ENCODE measurements at places on chromosomes 2 and 18.

DNA sequence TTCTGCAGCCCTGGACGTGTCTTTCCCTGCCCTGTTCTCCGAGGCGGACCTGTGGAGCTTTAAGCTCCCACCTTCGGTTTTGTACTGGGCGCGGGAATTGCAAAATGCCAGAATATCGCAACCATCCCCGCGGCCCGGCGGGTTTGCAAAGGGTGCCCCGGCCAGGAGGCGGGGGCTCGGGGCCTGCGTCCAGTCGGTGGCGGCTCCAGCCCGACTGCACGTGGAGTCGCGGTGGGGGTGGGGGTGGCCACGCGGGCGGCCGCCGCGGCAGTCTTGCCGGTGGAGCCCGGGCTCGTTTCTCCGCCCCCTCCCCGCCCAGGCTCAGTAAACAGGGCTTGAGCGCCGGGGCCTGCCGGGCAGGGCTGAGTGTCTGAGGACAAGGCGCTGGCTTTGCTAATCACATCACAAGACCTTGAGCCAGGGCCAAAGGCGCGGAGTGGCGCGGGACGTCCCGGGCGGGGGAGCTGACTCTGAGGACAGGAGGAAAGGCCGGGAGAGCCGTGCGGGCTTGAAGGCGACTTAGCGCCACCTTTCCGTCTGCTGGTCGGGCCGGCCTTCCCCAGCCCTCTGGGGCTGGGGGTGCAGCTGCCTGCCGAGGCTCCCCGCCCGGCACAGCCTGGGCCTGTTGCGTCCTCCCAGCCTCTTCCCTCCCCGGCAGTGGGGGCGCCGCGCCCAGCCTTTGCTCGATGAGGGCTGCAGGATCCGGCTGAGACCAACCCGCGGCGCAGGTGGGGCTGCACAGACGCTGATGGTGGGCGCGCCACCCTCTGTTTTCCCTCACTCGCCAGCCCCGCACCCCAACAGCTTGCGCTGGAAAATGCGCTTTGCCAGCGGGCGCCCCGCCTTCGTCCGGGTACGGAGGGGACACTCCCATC, 786 bp upstream of the ZFP36L2 start:
- peak; percentile 89 for DNase-seq

DNA sequence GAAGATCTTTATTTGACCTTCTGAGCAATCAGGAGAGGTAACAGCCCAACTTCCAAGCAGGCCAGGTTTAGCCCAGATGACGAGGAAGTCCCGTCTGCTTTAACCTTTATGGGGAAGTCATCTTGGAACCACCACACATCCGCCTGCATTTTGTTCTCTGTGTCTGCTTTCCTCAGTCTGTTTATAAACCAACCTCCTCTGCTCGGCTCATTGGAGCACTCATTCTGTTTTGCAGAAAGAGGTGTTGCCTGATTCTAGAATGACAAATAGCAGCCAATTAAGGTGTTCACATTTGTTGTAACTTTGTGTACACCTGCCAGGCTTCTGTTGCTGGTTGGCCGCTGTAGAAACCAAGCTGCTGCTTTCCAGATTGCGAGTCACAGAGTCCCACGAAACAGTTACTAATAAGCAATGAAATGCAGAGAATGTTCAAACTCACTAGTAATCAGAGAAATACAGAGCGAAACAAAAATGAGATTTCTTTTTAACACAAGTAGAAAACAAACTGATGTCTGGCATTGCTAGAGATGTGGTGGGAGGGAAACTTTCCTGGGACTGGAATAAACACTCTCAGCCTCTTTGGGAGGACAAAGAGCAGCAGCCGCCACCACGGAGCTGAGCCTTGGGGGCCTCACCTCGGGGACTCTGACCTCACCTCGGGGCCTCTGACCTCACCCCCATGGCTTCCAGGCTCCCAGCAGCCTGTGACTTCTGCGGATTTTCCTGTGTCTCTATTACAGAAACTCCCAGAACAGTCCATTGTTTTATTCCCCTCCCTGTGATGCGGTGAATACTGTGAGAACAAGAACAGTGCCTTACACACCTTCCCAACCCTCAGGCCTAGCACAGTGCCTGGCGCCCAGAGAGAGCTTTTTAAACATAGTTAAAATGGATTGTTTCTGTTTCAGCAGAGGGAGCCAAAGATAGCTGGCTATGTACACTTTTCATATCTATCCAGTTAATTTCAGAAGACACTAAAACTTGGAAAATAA, 64.0 kb downstream of the MBP start:
- peak; percentile 59 for DNase-seq

GRCh38 chr2:6392354-6392753, 473.4 kb downstream of the CMPK2 start:
- no peak for DNase-seq

DNA sequence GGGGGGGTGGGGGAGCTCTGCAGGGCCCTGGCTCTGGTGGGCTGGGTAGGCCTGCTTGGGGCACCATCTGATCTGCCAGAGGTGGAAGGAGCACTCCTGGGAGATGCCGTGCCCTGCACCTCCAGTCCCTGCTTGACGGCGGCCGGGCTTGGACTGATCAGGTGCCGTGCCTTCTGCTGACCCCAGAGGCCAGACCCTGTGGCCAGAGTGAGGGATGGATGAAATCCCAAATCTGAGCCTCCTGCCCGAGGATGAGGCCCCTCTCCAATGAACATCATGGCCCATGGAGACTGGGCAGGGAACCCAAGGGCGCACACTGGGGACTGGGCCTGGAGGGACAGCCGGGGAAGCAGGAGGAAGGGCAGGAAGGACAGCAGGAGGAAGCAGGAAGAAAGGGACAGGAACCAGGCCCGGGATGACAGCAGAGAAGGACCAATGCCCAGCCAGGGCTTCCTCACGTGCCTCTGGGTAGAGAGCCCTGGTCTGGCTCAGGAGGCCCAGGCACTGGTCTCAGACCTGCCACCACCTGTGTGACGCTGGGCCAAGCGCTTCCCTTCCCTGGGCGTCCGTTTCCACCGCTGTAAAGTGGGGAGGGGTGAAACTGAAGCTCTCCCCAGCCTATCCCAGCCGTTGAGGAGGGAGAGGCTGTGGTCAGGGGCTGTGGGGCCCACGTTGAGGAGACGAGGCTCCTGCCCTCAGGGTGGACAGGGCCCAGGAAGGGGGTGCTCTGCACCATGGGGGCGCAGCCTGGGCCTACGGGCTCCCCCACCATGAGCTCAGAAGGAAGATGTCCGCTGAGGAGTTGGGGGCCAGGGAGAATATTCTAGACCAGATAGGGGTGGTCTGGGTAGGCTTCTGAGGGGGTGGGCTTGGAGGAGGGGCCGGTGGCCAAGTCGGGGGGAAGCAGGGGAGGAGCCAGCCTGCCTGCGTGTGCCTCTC, 1.0 kb upstream of the GPR35 start:
- DNase-seq, result no peak

DNA sequence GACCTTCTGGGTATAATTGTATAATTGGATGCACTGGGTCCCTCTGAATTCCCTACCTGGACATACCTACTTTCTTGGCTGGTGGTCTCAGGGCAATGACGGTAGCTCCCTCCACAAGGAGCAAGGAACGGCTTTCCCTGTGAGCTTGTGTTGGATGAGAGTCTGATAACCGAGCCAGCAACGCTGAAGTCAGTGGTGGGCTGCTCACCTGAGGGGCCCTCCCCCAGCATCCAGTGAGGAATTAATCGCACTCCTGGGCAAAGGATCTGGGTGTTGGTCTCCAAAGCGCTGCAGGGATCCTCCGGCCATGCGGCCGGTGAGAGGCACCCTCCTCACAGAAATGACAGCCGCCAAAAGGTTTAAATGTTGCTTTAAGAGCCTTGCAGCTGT, 47.1 kb downstream of the LONRF2 start:
- no peak for DNase-seq

DNA sequence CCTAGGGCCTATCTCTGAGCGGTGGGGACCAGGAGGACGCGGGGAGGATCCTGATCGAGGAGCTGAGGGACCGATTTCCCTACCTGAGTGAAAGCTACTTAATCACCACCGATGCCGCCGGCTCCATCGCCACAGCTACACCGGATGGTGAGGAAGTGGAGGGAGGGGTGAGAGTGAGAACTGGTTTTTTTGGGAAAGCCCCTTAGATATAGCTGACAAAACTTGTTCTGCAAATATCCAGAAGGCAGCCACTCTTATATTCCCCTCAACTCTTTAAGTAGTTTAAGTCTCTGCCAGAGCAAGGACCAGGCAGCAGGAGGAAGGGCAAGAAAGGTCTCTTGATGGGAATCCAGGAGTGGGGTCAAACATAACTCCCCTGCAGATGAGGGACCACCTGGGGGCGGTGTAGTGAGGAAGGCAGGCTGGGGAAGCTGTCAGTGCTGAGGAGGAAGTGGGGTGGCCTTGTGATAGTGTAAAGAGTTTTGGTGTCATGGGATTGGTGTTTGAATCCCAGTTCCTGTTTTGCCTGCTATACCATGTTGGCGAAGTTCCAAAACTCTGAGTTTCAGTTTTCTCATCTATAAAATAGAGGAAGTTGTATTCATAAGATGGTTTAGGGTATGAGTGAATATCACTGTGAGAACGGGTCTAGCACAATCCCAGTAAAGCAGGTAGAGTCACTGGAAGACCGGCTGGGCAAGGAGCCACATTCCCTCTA, 3.4 kb downstream of the NAGK start:
- DNase-seq, result no peak

- DNase-seq, result peak; percentile 14
These were observed 833.7 kb upstream of the CHAC2 start for GRCh38 chr2:52933878-52934277.

GRCh38 chr2:26913999-26914658, 56.3 kb upstream of the MAPRE3 start:
- no peak for DNase-seq

- no peak for DNase-seq
These were observed 73.8 kb downstream of the HRH4 start for GRCh38 chr18:24534271-24534670.

GRCh38 chr18:31929273-31929672, 13.7 kb downstream of the TRAPPC8 start:
- DNase-seq, result no peak

DNA sequence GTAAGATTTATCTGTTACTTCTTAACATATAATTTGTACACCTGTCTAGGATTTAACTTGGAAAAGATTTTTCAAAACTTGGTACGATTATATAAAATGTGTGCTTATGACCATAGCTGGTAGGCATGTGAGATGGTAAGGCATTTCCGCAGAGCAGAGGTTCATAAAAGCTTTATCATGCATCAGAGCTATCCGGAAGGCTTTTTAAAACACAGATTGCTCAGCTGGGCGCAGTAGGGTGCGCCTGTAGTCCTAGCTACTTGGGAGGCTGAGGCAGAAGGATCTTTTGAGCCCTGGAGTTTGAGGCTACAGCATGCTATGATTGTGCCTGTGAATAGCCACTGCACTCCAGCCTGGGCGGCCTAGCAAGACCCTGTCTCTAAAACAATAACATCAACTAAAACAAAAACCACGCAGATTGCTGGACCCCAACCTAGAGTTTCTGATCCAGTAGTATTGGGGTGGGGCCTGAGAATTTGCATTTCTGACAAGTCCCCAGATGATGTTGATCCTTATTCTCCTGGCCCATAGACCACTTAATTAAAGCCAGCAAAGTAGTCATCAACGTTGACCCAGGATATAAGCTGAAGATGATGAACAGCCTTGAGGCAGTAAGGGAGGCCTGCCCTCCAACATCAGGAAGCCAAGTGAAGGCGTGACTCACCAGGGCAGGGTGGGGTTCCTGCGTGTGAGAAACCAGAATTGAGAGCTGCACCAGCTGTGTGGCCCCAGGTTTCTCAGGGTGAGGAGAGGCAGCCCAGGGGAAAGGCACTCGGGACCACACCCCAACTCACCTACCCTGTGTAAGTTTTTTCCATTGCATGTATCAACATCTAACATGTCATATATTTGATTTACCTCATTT, 21.6 kb upstream of the SLC20A1 start:
- peak; percentile 76 for DNase-seq

Data from fibroblast of pulmonary artery (primary cell).